ENCODE measurements at places on chromosomes 12 and 14.

DNA sequence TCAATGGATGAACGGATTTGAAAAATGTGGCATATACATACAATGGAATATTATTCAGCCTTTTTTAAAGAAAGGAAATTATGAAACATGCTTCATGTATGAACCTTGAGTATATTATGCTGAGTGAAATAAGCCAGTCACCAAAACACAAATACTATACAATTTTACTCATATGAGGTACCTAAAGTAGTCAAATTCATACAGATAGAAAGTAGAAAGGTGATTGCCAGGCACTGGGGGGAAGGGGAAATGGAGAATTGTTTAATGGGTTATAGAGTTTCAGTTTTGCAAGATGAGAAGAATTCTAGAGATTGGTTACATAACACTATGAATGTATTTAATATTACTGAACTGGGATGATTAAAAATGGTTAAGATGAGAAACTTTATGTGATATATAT lies 171.4 kb downstream of the TMTC3 start:
- DNase-seq, result no peak

- no peak for DNase-seq
These were observed 97.7 kb upstream of the CCDC196 start for GRCh38 chr14:66388516-66388915.

GRCh38 chr12:81095501-81096232 lies 17.8 kb downstream of the ACSS3 start:
- DNase-seq, result no peak

DNA sequence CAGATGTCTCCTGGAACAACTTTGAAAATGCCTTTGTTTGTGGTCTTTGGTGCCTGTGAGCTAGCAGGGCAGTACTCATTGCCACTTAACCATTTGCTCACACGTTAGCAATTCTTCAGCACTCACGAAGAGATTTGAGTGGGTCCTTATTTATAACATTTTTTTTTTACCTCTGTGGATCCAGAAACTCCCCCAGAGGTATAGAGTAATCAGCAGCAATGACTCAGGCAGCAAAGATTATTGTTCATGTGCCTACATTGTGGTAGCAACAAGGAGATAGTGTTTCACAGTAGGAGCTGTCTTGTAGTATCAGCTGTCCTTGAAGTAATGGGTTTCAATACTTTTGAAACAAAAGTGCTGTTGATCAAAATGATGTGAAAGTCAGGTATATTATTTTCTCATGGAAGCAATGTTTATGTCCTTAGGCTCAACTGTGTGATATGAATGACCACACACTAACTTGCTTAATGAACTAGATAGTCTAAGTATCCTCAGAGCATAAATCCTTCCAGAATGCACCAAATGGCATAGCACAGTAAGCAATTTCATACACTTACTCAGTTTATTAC lies 304.1 kb downstream of the EGLN3 start:
- no peak for DNase-seq

GRCh38 chr12:19130224-19131024 lies 891 bp downstream of the PLEKHA5 start:
- DNase-seq, result no peak

DNA sequence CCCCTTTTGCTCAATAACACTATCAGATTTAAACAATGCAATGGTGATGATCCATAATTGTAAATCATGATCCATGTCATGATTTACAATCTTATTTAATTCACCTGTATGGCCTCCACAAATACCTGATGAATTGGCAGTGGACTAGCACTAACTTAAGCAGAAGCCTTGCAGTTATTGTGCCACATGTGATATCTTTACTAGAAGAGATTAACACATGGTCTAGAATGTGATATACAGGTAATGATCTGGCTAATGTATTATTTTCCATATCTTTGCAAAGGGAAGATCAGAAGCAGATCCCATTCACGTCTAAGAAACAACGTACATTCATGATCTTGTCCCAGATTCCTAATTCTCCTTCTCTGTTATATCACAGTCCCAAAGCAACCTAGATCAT lies 66.0 kb downstream of the EGLN3 start:
- no peak for DNase-seq

- no peak for DNase-seq
These were observed 22.8 kb upstream of the SRRM4 start for GRCh38 chr12:118958520-118958919.

DNA sequence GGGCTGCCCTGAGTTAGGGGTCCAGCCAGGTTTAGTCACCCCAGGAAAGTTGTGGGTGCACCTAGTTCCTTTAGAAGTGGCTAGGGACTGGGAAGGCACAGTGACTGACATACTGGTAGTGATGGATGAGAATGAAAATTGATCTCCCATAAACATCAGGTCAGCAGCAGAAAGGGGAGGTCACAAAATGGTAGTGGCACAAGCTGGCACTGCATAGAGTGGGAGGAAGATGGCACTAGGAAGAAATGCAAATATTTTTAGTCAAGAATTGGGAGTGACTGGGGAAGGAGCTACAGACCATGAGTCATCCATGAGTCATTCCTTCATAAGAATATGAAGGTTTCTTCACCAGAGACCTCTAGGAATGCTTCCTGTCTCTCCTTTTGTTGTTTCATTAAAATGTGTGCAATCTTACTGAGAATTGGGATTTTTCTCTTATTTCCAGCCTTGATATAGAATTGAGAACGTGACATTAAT lies 198.3 kb upstream of the AMIGO2 start:
- DNase-seq, result no peak

- no peak for DNase-seq
These were observed 208.4 kb downstream of the EFCAB11 start for GRCh38 chr14:89746135-89746534.

DNA sequence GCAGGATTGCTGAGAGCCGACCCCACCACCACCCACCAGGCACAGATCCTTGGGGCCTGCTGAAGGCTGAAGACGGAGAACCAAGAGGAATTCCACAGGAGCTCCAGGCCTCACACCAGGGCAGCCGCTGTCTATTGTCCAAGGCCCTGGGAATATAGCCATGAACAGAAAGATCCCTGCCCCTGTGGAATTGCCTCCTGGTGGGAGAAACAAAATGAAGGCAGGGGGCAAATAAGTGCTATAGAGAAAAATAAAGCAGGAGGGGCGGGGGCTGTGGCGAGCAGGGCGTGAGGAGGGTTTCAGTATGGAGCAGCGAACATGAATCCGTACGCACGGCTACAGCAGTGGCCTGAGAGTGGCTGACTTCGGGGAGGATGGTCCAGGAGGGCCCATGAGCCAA lies 96.1 kb downstream of the EML1 start:
- no peak for DNase-seq

DNA sequence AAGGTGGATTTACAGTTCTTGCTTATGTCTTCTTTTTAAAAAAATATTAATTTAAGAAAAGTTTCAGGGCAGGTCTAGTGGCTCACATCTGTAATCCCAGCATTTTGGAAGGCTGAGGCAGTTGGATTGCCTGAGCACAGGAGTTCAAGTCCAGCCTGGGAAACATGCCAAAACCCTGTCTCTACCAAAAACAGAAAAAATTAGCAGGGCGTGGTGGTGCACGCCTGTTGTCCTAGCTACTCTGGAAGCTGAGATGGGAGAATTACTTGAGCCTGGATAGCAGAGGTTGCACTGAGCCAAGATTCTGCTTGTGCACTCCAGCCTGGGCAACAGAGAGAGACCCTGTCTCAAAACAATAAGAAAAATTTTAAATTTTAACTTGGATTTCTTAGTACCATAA lies 5.4 kb upstream of the TAS2R46 start:
- DNase-seq, result no peak

- DNase-seq, result no peak
These were observed 28.0 kb upstream of the LUM start for GRCh38 chr12:91139286-91139685.

DNA sequence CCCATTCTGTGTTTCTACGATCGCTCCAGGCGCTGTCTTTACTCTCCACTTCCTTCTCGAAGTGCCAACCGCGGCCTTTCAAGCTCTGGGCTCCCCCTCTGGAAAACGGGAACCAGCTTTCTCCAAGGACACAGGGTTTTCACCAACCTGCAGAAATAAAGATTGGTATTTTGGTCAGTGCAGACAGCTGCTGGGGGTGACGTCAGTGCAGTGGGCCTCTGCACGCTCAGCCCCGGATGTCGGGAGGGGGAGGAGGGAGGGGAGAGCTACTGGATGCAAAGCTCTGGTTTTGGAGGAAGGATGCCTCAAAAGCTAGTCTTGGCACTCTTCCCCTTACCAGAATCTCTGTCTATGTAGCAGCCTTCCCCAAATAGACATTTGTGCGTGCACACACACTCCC lies 19.9 kb downstream of the HRK start:
- DNase-seq, result peak; percentile 92

- DNase-seq, result peak; percentile 1
These were observed 791.7 kb downstream of the AACS start for GRCh38 chr12:125856896-125857295.

GRCh38 chr12:81798294-81798693 lies 39.1 kb upstream of the PPFIA2 start:
- no peak for DNase-seq

GRCh38 chr12:94621662-94622359 lies 28.5 kb downstream of the TMCC3 start:
- DNase-seq, result no peak

DNA sequence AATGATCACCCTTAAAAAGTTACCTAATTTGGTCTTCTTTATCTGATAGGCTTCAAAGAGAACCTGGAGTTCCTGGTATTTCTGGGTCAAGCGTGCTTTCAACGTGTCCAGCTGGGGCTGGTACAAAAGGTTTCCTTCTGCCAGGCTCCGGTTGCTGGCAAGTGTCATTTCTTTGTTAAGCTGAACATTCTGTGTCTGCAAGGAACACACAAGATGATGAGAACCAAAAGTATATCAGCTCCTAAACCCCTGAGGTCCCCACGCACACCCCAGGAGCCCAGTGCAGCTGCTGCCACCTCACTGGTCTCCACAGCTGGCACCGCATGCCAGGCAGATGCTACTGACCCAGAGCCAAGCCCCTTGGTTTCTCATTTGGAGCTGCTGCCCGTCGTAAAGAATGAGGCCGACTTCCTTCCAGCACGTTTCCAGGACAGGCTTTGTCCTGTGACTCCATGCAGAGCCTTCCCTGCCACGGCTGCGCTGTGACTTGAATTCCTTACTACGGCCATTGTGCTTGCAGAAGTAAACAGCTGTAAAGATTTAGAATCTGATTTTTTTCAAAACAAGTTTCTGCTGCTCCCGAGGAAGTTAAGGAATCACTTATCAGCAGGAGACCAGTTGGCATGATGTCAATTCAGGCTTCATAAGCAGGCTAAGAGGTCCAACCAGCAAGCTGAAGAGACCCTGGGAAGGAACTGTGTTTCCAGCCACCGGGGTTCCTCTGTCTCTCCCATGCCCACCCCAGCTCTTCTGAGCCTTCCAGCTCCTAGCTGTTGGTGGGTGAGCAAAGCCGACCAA lies 24.9 kb downstream of the VPS37B start:
- DNase-seq, result no peak

GRCh38 chr12:42641221-42641885 lies 51.8 kb upstream of the PRICKLE1 start:
- no peak for DNase-seq

DNA sequence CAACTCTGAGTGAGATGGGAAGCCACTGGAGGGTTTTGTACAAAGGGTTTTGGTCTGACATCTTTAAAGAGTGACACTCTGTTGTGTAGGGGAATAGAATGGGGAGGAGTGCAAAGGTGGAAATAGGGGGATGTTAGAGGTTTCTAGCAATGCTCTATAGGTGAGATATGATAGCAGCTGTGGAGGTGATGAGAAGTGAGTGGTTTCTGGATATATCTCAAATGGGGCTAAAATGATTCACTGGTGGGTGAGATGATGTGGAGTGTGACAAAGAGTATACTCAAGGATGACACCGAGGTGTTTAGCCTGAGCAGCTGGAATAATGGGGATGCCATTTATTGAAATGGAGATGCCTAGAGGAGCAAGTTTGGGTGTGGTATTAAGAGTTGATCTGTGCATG lies 426.4 kb downstream of the PCNX1 start:
- DNase-seq, result no peak

DNA sequence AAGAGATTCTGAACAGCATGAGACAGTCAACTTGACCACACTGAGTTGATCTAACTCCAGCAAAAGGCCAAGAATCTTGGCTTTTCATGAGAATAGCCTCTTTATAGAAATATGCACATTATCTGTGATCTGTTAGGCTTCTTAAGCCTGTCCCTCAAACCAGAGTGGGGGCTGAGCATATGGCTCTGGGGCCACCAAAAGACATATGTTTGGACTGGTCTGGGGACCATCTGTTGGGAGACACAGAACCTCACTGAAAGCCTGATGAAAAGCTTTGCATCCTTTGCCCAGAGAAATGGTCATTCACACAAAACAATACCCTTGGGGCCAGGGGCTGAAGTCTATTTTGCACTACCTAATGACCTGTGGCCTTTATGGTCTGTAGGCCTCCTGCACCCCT lies 165.3 kb upstream of the PRMT8 start:
- DNase-seq, result no peak

DNA sequence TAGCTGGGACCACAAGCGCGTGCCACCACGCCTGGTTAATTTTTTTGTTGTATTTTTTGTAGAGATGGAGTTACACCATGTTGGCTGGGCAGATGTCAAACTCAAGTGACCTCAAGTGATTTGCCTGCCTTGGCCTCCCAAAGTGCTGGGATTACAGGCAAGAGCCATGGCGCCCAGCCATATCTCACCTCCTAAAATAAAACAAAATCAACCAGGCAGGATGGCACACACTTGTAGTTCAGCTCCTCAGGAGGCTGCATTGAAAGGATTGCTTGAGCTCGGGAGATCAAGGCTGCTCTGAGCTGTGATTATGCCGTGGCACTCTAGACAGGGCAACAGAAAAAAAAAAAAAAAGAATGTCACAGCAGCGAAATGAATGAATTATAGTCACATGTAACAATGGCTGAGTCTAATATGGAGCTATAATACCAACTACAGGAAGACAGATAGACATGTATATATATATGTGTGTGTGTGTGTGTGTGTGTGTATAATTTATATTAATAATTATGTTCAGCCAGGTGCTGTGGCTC lies 19.3 kb upstream of the TMEM120B start:
- no peak for DNase-seq

DNA sequence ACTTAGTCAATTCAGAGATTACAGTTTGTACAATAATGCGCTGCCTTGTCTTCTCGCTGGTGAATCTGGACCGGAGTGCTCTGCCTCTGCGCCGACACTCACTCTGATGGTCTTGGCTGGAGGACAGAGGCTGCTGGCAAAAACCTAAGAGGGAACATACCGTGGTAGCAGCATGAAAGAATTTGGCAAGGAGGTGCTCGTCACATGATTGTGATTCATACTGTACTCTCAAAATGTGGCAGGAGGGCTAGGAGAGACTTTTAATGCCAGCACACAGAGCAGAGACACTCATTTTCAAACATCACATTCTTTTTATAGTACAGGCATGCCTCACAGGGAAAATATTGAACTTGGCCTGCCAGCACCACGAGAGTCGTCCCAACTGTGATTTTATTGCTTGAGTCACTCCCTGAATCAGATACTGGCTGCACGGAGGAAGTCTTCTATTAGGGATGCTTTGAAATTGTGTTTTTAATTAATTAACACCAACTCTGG lies 67.8 kb downstream of the HMGA2 start:
- no peak for DNase-seq

DNA sequence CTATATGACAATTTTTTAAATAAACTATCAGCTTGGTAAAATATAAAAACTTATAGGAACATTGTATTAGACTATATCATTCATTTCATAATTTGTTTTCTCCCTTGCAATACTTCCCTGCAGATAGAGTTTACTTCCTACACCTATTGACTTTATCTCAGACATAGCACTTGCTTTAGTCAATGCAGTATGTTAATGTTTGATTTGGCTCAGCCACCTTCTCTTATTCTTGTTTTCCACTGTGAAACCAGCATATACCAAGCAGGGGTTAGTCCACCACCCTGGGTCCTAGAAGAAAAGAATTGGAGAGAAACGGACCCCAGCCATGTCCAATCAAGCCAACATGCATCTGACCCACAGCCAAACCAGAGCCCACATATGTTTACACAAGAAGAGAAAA lies 10.4 kb upstream of the SOX5 start:
- no peak for DNase-seq
